ENCODE measurements at places on chromosomes 5 and 9. TPM values are rescaled to one million over a fixed set of nuclear protein-coding genes. Genes with fewer than 3 reads are reported as not detected.

DNA sequence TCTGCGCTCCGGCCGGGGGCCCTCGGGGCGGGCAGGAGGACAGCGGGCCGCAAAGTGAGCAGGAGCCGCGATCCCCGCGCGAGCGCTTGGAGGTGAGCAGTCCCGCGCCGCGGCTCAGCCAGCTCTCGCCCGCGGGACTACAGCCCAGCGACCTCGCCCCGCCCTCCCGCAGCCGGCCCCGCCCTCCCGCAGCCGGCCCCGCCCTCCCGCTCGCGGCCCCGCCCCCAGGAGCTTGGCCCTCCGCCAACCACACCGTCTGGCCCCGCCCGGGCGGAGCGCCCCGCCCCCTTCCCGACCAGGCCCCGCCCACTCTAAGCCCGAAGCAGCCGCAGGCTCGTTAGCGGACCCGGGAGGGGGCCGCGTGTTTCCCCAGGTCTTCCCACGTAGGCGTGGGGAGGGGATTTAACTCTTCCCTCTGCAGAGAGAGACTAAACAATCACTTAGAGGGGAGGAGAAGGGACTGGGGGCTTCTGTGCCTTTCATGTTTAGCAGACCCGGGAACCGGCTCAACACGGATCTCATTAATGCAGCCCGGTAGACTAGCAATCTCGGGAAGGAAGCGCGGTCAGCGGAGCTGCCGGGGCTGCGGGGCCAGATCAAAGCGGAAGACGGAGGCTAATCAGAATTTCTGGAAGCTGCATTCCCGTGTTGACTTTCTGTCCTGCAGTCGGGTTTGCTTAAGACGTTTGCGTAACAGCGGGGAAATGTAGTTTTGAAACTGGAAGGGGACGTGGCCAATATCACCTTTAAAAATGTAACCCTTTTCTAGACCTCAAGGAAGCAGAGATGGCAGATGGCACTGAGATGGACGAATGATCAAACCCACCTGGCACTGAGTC lies at the start of gene MYO10:
Gene MYO10 (minus strand): TSS at position 139 of the 839 bp plus-strand sequence. CDS start 480 bp downstream, outside the sequence.
- DNase-seq, result peak; percentile 91

DNA sequence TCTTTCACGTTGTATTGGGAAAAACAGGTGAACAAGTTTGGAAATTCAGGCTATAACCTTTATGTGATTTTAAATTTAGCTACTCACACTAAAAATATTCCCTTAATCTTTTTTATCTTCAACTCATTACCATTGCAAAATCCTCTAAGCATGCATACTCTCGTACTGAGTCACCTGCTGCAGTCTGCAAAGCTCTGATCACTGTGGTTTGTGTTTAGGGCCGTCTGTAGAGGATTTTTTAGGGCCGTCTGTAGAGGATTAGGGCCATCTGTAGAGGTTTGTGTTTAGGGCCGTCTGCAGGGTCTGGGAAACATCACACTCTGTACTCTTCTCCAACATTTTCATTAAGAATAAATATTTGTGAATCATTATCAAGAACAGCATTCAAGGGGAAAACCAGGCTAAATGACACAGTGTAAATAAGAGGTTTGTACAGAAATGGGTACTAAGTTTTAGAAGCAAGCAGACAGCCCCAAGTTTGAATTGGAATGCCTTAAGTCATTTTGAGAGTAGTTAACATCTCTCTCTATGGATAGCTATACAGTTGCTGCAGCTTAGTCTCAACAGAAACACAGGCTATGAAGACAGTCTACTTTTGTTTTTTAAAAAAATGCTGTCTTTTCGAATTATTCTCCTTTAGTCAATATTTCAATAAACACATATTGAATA lies 155.0 kb upstream of the TSLP start:
- peak; percentile 23 for DNase-seq

DNA sequence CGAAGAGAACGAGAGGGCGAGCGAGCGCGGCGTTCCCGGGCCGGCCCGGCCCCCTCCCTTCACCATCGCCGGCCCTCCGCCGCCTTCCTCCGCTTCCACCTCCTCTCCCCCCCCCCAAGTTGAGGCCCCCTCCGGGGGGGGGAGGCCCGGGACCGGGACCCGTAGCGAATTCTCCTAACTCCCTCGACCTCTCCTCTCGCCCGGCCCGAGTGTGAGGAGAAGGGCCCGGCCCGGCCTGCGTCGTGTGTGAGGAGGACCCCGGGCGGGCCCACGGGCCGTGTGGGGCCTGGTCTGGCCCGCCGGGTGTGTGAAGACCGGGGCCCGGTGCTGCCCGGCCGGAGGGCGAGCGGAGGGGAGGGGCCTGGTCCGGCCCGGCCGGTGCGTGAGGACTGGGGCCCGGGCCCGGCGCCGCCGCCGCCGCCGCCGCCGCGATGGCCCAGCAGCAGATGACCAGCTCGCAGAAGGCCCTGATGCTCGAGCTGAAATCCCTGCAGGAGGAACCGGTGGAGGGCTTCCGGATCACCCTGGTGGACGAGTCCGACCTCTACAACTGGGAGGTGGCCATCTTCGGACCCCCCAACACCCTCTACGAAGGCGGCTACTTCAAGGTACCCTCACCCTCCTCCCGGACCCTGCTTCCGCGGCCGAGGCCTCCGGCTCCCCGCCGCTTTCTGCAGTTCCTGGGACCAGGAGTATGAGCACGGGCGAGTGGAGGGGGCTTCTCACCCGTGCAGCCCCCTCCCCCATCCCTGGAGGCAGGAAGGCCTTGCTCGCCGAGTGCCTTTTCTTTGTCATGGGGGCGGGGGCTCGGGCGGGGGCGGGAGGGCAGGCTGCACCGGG lies 587 bp downstream of the UBE2R2 start:
- peak; percentile 86 for DNase-seq

The LCN1 gene
- not detected for total RNA-seq

DNA sequence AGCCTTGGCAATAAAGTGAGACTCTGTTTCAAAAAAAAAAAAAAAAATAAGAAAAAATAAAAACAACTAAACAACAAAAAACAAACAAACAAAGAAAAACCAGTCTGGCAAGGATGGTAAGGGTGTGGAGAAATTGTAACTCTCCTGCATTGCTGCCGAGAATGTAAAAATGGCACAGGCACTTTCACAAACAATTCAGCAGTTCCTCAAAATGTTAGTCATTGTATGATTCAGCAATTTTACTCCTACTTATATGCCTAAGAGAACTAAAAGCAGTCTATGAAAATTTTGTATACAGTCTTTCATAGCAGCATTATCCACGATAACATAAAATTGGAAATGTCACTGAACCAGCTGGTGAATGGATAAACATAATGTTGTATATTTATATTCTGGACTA lies 280.4 kb downstream of the CDH9 start:
- DNase-seq, result no peak

Measured in neural progenitor cell (in vitro differentiated cells).